Cerebellar nuclear complex (tissue), 1 donor: ENCODE measurements at places on chromosomes 2 and 18.

GRCh38 chr2:200736646-200737274 lies 75.0 kb upstream of the BZW1 start:
- DNase-seq, result no peak

DNA sequence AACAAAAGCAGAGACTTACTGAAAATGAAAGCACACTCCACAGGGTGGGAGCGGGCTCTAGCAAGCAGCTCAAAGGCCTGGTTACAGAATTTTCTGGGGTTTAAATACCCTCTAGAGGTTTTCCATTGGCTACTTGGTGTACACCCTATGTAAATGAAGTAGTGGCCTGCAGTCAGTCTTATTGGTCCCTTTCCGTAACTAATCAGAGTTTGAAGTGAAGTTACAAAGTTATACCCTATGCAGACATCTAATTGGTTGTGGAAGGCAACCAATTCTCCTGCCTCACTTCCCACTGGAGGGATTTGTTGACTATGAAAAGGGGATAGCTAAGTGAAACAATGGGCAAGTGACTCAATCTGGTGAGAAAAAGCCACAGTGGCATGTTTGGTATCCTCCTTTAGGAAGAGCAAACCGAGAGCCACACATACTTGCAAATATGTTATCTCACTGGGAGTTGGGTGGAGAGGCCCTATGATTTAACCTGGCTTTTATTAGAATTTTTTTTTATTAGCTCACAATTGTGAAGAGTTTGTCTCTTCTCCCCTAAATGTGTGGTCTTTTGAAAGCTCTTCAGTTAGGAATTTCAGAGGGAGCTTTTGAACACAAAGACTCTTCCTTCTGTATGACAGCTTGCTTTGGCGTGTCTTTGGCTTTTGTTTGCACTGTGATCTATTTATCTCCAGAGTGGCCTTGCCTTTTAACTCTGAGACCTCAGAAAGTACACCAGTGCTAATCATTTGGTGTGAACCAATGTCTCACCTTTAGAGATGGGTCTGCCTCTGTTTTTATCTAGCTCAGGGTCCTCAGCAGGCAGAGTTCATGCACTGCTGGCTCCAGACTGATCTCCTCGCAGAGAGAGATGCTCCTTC lies 69.6 kb downstream of the MAP4K4 start:
- DNase-seq, result no peak

DNA sequence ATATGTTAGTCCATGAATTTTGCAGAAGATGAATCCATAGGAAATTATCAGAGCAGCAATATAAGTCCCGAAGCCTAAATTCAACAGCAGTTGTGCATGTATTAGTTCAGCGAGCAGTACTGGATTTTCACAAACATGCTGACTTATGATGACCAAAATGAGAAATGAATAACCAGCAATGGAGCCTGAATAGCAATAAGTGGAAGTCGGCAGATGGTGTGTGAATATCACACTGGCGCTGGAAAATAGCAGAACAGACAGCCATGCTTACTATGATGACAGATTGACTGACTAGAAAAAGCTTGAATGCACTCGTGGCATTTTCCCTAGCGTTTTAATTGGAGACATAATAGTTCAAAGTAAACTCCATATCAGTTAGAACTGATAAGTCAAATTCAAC lies 1114.5 kb downstream of the DSC3 start:
- no peak for DNase-seq

GRCh38 chr2:62501794-62502500 lies 4.0 kb downstream of the TMEM17 start:
- DNase-seq, result no peak

GRCh38 chr2:45009928-45010701 lies 863 bp upstream of the SIX2 start:
- DNase-seq, result no peak

DNA sequence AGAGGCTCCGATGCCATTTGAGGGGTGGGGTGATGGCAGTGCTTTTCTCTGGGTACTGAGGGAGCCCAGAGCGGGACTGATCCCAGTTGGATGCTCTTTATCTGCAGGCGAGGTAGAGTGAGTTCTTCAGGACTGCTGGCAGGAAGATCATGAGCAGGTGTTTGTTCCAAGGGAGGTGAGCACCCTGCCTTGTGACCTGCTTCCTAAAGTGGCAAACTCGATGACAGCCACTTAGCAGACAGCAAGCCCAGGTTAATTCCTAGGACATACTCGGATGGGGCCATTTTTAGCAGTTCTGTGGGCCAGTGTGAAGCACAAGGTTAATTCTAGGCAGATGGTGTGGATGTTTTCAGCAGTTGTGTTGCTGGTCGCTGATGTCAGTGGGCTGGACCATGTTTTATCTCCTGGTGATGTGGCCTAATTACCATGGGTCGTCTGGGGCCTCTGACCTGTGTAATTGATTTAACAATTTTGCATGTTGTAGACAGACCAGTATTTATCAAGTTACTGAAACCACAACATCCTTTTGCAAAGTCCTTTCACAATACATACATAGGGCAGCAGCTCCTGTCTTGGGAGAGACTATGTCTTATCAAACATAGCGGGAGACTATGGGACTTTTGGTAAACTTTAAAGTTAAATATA lies 4.9 kb downstream of the FKBP1B start:
- no peak for DNase-seq

DNA sequence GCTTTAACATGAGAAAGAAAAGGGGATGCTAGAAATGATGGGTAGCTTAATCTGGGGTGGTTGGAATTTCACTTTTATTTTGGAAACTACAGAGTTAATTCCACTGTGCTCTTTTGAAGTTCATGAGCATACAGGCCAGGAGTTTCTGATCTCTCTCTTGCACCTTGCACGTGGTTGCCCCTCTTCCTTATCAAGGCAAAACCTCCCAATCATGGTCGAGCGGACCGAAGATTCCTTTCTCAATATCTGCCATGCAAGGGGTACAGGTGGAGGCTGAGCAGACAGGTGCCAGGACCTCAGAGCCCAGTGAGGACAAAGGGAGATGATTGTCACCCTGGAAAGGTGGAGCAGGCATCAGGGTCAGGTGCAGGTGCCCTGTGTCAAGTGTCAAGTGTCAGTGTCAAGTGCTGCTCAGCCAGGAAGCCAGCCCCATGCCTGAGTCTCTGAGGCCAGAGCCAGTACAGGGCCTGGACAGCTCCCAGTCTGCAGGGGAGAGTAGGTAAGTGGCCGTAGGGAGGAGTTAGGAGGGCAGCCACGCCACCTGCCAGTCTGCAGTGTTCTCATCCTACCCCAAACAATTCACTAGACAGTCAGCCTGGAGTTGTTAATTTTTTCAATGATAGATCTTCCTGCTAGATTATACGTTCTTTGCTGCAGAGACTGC lies 42.2 kb downstream of the LPIN1 start:
- DNase-seq, result no peak

DNA sequence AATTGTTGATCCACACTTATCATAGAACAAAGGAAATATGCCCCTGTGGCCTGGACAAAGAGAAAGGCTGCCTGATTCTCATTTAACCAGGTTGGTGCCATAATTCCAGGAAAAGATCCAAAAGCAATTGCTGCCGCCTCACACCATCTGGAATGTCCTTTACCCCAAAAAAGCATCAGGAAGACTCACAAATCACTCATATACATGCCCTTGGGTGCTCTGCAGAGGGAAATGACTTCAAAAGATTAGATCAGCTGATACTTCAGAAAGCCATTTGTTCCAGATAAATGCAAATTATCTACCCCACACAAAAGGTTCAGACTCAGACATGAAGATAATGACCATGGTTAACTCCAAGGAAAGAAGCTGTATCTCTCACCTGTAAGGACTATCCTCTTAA lies 285.8 kb downstream of the C1D start:
- no peak for DNase-seq

- no peak for DNase-seq
Measured at GRCh38 chr2:168432565-168433186, 23.4 kb upstream of the CERS6 start.

DNA sequence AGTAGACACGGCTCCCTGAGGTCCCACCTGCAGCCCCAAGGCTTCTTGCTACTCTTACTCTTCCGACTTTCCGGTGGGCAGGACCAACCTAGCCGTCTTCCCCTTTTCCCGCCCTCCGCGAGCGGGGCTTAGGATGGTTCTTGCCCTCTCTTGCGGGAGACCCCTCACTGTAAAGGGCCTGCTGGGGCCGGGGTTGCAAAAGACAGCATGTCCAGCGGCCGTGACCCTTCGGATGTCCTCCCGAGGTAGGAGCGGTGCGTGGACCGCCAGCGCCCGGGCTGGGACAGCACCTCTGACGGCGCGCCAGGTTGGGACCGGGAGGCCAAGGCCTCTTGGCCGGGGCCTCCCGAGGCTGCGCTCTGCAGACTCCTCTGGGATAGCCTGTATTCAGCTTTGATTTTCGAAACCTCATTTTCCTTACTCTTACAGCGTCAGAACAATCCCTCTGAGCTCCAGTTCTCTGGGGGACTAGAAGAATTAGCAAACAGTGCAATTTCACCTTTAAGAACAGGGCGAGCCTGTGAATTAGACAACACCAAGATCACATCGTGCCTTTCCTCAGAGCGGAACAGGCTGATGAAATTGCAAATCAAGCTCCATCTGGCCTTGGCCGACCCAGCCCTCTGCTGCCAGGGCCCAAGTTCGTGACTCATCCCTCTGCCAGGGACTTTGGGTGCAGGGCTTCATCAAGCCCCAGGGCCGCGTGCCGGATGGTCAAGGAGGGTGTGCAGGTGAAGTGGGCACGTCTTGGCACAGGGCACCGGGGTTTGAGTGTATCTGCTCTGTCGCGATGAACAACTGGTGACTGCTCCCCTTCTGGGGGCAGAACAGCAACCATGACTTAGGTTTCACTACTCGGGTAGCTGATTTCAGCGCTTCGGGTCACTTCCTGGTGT lies 777 bp downstream of the MOCOS start:
- DNase-seq, result no peak

DNA sequence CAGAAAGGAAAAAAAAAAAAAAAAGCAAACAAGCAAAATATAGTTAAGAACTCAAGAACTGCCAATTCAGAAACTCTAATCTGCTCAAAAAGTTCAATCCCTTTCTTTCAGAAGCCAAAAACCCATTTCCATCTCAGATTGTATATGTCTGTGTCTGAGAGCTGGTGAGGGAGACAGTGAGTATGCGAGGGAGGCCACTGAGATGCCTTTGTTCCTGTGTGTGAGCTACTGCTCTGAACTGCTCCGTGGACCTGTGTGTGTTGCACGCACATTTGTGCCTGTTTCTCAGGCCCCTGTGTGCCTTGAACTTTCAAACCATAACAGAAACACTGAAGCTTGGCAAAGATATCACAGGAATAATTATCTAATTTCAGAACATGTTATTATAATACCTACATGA lies 2.5 kb upstream of the PKDCC start:
- no peak for DNase-seq

DNA sequence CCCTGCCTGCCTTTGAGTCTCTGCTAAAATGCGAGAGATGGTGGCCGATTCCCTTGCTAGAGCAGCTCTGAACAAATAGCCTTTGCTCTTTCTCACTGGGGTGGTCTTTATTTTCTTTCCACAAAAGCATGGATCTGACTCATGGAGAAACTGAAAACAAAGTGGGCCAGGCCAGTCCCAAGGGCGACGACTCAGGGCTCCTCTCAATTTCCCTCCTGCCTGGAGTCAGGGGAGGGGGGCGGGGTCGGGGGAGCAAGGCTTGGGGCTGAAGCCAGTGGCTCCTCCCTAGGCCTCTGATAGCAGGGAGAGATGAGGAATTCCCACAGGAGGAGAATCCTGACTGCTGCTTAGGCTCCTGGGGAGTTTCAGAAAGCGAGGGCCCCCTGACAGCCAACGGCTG lies 17.1 kb upstream of the IL1R2 start:
- DNase-seq, result no peak

GRCh38 chr2:2269989-2270562 lies 61.0 kb downstream of the MYT1L start:
- DNase-seq, result no peak

GRCh38 chr2:182818925-182819324 lies 47.5 kb downstream of the FRZB start:
- no peak for DNase-seq

DNA sequence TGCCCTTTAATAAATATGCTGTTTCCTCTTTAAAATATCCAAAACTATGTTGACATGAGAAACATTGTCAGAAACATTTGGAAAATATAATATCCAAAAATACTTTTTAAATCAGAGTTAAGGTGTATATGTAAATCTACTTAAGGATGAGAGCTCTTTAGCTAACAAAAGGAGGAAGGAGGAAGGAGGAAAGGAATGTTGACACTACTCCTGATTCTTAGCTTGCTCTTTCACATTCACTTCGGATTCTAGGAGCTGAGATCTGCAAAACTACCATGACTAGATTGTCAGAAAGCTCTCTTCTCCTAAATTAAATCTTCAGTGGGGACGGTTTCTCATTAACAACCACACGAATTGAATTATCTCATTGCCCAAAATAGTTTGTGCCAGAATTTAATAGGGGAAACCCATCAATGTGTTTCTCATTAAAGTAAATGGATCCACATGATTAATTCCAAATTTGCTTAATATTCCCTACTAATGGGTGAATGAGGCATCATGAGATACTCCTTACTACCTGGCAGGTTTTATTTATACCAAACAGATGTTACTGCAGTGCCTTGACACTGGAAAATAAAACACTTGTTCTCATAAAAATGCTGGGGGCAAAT lies 509.1 kb downstream of the MBD2 start:
- no peak for DNase-seq

GRCh38 chr18:3211236-3211992 lies 8.4 kb downstream of the MYOM1 start:
- DNase-seq, result no peak

GRCh38 chr18:51397347-51397962 lies 200.0 kb upstream of the MEX3C start:
- no peak for DNase-seq

- peak; percentile 64 for DNase-seq
Measured at GRCh38 chr2:148644883-148645538, 460 bp downstream of the EPC2 start.

DNA sequence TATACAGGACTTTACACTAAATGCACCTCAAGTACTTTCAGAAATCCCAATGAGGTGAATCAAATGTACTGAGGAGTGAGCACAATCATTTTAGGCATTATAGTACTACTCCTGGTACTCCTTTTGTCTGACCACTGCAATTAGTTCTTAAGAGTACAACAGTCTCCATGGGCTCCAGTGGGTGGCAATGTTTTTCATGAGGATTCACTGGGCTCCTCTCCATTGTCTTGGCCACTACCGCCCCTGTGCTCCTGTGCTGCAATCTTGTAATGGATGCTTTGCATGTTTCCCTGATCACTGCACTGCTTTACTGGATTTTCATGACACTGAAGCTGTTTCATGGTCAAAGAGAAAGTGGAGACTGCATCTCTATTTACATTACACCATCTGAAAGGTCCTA lies 268.5 kb upstream of the ZSWIM2 start:
- DNase-seq, result no peak

DNA sequence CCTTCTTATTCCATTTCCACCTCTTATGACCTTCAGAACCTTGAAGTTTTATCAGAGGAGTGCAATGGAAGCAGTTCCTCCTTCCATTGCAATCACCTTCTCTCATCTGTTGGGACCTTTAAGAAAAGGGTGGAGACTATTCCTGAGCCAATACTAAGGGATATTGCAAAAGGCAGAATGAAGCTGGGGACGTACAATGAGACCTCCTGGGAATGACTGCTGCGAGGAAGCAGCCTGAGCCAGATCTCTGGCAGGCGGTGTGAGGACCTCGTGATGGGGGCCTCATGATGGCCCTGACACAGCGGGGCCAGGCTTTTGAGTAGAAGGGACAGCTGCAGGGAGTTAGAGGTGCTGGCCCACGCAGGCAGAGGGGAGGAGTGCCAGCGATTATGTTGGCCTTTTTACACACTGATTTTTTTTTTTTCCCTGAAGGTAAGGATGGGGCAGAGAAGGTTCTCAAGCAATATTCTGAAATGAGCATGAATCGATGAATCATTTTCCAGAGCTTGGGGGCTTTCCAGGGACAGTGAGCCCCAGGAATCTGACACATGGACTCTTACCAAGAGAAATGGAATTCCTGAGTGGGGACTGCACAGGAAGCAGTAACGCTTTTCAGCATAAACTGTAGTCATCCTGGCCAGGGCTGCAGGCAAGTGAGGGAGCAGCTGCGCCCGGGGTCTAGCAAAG lies 40.0 kb upstream of the LAPTM4A start:
- no peak for DNase-seq
